ENCODE measurements at places on chromosomes 1 and 21.

DNA sequence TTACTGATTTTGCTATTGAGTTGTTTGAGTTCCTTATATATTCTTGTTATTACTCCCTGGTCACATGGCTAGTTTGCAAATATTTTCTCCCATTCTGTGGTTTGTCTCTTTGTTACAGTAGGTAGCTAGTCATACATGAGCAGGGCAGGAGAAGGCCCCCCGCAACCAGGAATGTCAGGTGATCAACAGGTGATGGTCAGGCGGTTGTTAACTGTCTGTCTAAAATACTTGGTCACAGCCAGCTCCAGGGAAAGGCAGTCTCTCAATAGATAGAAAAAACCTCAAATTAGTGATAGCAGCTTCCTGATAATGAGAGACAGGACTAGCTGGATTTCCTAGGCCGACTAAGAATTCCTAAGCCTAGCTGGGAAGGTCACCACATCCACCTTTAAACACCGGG, 217.9 kb downstream of the RHOU start:
- no peak for DNase-seq

- no peak for DNase-seq
These were observed 511.2 kb downstream of the PLPP3 start for GRCh38 chr1:56068210-56068609.

GRCh38 chr1:222663431-222663934, 45.6 kb downstream of the MIA3 start:
- DNase-seq: no peak

GRCh38 chr21:38848187-38848609, 42.5 kb downstream of the ETS2 start:
- DNase-seq: no peak

DNA sequence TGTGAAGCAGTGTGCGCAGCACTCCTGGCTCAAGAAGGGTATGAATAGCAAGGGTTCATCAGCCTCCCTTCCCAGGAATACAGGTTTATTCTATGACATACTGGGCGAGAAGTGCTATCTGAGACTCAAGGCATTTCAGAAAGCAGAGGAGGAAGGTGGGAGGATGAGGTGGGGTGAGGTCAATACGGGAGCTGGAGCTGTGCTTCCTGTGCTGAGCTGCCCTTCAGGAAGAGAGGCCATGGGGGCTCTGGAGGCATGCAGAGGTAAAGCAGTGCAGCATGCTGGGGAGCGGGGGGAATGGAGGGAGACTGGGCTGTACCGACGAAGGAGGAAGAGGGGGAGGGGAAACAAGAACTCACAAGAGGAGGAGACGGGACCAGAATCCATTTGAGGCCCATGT, 717.6 kb downstream of the PTPRU start:
- DNase-seq: no peak

- no peak for DNase-seq
These were observed 6.5 kb downstream of the RNF207 start for GRCh38 chr1:6212193-6212959.

GRCh38 chr21:34669149-34669879, 520 bp downstream of the CLIC6 start:
- DNase-seq: no peak

DNA sequence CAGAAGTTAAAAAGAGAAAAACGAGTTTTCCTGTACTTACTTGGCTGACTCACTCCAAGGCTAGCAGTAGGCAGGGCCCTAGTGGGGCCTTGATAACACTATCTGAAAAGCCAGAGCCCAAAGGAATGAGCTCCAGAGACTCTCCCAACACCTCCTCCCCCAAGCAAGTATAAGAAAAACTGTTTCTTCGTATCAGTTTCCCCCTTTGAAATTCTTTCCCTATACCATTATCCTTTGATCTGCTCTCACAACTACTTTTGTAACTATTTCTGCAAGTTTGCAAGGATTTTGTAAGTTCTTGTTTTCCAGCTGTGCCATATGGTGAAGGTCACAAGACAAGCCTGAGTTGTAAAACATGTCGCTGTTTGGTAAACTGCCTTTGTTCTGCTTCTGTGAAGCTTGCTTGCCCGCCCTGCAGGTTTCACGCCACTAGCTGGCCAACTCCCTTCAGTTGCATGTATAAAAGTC, 36.5 kb upstream of the KCNJ15 start:
- DNase-seq: no peak

GRCh38 chr1:214009423-214010196, 21.8 kb downstream of the PROX1 start:
- no peak for DNase-seq

- no peak for DNase-seq
These were observed 5.0 kb downstream of the FAM20B start for GRCh38 chr1:179030683-179031082.

GRCh38 chr1:201083741-201084140, 28.5 kb downstream of the CACNA1S start:
- DNase-seq: no peak

DNA sequence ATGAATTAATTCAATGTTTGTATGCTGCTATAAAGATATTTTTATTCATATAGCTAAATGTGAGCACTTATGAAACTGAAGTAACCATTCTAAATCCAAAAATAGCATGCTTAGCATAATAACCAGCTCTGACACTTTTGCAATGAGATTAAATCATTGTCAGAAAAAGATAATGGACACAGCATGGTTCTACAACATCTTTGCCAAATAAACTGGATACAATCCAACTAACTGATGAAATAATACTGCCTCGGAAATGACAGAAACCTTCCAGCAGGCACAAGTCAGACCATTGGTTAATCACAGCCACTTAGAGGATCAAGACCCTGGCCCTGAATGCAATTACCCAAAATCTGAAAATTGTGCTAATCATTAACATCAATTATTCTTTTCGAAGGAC, 592.7 kb upstream of the ADGRL4 start:
- no peak for DNase-seq

DNA sequence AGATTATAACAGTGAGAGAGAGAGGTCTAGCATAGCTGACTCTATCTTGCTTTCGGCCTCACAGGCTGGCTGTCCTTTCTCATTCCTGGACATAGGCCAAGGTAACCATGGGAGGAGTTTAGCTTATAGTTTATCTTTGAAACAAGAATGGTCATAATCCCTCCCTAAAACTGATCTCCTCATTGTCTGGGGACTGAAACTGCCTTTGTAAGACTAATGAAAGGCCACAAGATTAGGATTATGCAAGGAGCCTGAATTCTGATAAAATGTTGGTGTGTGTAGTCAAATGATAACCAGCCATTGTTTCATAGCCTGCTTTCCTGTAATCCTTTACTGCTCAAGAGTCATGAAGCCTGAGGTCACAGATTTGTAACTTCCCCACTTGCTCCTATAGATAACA, 131.9 kb upstream of the LYPLAL1 start:
- DNase-seq: no peak

DNA sequence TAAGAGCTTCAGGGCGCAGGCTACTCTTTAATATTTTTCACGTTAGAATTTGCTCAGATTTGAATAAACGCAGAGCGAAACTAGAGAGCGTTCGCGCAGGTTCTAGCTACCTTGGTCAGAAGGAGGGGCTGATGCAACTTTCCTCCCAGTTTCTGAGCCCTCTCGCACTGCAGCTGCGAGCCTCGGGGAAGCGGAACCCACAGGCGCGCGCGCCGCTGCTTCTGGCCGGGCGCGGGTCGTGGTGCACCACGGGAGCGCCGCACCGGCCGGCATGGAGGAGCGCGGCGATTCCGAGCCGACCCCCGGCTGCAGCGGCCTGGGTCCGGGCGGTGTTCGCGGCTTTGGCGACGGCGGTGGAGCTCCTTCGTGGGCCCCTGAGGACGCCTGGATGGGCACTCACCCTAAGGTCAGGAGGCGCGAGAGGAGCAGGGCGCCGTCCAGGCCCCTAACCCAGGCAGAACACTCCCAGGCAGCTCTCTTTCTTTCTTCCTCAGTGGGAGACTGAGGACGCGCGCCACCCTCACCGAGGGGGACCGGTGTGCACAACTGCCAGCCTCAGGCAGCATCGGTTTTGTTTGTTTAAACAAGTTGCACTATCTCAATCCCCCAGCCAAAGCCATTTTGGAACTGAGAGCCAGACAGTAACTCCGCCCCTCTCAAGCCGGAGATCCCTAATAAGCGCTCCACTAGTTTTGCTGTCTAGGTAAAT, at the start of gene TSEN15:
Gene TSEN15, plus strand, starts transcription at position 246 of the 709 bp plus-strand sequence. Its CDS starts 26 bp downstream, at position 272.
- DNase-seq: no peak

- DNase-seq: no peak
These were observed 162.4 kb downstream of the TPR start for GRCh38 chr1:186212568-186213224.

DNA sequence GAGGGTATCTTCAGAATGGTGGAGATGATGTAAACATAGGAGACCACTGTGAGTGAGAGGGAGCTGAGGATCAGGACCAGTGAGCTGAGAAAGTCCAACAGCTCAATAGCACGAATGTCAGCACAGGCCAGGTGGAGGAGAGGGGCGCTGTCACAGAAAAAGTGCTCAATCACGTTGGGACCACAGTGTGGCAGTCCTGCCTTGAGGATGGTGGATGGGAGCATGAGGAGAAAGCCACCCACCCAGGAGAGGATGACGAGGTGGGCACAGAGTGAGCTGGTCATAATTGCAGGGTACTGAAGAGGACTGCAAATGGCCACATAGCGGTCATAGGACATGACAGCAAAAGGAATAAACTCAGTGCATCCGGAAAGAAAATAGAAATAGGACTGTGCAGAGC, 8.1 kb downstream of the OR11L1 start:
- DNase-seq: no peak

- no peak for DNase-seq
These were observed 50.0 kb upstream of the SLC19A1 start for GRCh38 chr21:45592208-45592619.

GRCh38 chr1:53850082-53850673, 12.1 kb upstream of the NDC1 start:
- DNase-seq: no peak

DNA sequence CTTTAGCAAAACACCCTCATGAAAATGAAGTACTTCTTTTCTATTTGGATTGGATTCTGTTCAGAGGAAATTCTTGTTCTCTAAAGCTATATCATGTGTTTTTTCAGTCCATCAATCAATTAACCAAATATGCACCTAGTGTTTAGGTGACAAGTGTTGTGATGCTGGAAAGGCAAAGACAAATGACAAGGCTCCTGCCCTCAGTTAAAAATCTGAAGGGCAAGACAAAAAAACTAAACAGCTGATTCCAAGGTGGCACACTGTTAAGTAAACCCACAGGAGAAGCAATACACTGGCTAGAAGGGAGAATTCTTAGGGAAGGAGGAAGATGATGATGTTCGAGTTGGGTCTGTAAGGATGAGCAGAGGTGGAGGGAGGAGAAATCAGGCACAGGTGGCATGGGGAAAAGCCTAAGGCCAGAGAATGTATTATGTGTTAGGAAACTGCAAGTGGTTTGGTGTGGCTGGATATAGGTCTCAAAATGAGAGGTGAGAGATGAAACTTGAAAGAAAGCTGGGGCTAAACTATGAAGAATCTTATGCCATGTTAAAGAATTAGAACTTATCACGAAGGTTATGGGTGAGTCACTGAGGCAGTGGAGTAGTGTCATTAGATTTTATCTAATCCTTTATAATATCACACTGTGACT, 51.8 kb upstream of the GFI1 start:
- DNase-seq: no peak

- no peak for DNase-seq
These were observed 40.2 kb downstream of the PRSS38 start for GRCh38 chr1:227855687-227856086.

GRCh38 chr1:233389169-233389568, 61.6 kb downstream of the MAP3K21 start:
- no peak for DNase-seq

DNA sequence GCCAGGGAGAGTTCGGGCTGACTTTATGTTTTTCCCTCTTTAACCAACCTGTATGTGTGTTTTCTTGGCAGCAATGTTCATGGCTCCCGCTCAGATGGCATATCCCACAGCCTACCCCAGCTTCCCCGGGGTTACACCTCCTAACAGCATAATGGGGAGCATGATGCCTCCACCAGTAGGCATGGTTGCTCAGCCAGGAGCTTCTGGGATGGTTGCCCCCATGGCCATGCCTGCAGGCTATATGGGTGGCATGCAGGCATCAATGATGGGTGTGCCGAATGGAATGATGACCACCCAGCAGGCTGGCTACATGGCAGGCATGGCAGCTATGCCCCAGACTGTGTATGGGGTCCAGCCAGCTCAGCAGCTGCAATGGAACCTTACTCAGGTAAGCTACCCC, 33.6 kb upstream of the ZFP69B start:
- DNase-seq: no peak

- no peak for DNase-seq
These were observed 159.5 kb downstream of the ETS2 start for GRCh38 chr21:38965241-38965640.

- DNase-seq: no peak
These were observed 2.2 kb downstream of the TNFRSF14 start for GRCh38 chr1:2558420-2558819.

- DNase-seq: no peak
These were observed 86.2 kb downstream of the EIF4G3 start for GRCh38 chr1:21090463-21090862.

DNA sequence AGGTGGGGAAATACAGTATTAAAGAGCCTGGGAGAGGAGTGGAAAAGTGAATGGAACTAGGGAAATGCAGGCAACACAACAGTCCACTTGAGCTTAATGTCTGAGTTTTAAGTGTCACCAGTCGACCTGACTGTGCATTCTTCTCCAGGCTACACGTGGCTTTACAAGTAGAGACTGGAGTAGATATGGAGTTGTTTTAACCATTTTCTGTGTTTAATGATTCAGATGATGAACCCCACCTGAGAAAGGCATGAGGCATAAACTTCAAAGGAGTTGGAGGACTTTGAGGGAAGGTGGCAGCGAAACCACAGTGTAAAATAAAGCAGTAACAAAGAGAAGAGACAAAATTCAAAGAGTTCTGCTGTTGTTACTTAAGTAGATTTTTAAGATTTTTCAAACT, 12.6 kb downstream of the FUBP1 start:
- no peak for DNase-seq

DNA sequence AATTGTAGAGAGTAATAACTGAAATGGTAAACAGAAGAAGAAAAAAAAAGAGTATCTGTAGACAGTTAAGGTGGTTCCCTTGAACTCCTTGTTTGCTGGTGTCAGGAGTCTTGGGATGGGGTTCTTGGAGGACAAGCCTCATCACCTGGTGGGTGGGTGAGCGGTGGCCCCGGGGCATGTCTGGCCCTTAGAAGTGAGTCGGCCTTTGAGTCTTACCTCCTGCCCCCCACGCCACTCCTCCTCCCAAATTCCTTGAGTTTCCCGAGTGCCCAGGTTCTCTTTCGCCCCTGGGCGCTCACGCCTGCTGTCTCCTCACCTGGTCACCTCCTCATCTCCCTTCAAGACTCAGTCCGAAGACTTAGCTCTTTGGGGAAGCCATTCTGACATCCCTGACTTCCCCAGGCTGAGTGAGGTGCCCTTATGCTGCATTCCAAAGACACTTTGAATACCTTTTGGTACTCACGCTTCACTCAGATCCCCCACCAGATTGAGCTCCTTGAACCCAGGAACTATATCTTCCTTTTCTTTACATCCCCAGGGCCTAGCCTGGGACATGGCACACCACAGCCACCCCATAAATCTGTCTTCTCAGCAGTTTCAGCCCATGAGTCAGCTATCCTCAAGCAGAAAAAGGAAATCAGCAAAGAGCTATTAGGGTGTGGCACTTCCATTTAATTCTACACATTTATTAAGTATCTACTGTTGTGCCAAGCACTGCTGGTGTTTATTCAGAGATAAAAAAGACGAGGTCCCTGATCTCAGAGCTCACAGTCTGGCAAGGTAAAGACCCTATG, 13.5 kb upstream of the IKBKE start:
- DNase-seq: no peak

GRCh38 chr1:176790786-176791185, 327.8 kb downstream of the PAPPA2 start:
- DNase-seq: no peak
